Cardiac fibroblast (primary cell): ENCODE measurements at places on chromosomes 3 and 15.

DNA sequence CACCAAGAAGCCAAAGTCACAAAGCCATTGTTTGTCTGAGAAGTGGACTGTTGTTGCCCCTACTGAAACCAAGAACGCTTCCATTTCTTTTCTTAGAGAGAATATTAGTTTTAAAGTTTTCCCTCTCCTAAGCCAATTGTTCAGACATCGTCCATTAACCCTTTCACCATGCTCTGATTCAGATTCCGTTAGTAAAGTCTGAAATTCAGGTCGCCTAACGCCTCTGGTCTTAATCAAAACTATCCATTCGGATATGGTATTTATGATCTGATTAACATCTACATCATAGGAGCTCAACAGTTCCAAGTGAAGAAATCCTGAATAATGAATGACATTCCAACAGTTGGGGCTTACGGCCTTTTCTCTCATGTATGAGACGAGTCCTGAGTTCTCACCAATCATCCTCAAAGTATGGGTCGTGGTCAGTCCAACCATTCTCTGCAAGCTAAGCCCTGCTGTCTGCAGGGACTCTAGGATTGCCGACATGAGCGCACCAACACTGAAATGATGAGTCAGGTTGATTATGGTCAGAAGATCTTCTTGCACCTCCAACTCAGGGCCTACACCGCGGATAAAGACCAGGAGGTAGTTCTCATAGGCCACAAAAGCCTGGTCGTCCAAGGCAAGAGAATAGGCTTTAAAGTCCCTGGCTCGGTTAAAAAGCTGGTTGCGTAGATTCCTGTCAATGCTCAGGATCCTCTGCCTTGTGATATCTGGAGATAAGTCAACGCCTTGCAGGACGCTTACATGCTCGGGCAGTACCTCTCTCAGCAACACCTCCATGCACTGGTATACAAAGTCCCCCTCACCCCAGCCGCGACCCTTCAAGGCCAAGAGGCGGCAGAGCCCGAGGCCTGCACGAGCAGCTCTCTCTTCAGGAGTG, 767 bp downstream of the EPM2AIP1 start:
- DNase-seq = peak; percentile 52

GRCh38 chr3:114498539-114499370, 204.9 kb downstream of the TIGIT start:
- DNase-seq = peak; percentile 76

DNA sequence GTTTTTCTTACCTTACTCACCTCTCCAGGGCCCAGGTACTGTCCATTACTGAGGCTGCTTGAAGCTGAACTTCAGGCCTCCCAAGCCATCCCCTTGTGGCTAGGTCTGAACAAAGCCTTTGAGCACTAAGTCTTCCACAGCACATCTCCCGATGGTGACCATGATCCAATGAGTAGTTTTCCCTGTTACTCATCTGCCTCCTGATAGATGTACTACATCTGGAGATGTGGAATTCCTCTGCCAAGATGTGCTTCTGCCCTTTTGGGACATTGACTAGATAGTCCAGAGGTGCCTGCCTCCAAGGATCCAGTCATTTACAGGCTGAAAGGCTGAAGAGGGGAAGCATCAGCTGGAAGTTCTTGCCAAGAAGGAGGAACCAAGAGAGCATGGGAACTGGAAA, 28.9 kb upstream of the SLC35G2 start:
- DNase-seq = no peak

DNA sequence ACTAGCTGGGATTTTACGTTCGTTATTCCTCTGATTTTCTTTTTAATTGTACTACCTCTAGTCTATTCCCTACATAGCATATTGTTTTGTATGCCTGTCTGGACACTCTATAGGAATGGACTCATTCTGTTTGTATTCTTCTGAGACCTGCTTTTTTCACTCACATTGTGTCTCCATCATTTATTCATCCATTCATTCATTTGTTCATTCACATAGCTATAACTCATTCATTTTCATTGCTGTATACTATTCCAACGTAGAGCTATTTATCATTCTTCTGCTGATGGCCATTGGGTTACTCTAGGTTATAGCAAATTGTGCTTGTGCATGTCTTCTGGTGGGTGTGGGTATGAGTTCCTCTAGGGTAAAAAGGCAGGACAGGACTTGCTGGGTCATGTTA, 74.0 kb upstream of the SLC6A6 start:
- no peak for DNase-seq

GRCh38 chr3:175349168-175349567, 490.0 kb downstream of the NAALADL2 start:
- DNase-seq = no peak

- DNase-seq = no peak
Measured at GRCh38 chr3:198026620-198027019, 66.6 kb downstream of the LMLN start.

- DNase-seq = no peak
Measured at GRCh38 chr3:123292321-123293310, 90.9 kb downstream of the SEC22A start.

DNA sequence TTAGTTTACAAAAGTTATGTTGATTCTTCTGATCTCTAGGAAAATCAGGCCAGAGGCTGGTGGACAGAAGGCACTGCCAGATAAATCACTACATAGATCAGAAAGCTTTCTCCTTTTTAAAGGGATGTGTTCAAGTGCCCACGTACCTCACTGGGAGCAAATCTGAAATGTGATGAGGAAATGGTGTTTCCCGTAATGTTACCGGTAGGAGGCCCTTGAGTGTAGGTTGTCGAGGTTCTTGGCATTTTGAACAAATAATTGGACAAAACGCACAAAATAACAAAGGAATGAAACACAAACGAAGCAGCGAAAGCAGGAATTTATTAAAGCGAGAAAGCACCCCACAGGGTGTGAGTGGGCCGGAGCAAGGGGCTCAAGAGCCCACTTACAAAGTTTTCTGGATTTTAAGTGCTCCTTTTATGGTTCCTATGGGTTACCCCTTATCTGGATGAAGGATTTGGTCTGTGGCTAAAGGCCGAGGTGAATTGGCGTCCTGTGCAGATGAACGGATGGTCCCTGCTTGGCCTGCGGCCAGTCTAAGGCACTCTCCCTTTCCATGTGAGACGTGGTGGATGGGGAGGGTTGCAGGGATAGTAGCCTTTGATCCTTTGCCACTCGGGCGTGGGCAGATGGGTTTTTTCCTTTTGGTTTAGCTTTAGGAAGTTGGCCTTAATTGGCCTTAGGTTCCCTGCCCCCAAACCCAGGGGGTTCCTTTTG, 1.0 kb downstream of the SNX1 start:
- DNase-seq = peak; percentile 49

DNA sequence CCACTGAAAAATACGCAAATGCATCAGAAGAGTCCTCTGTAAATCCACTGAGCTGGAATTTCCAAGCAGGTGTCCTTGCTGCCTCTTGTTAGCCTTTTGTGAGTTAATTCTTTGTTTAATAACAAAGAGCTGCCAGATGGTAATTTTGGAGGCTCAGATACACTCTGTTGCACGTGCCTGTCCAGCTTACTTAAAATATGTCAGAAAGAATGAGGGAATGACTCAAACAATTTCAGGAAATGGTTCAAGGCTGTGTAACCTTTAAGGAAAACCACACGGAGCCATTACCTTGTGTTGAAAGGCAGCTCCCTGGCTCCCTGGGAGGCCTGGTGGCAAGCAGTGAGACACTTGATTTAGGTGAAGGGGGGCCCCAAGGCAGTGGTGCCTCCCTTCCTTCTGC, 302.2 kb upstream of the CTDSPL start:
- peak; percentile 67 for DNase-seq

GRCh38 chr3:115715241-115715745, 92.0 kb downstream of the GAP43 start:
- DNase-seq = no peak

GRCh38 chr3:11381141-11381540, 108.9 kb downstream of the ATG7 start:
- DNase-seq = no peak

GRCh38 chr15:90809536-90809935, 58.9 kb upstream of the FURIN start:
- DNase-seq = no peak

- peak; percentile 39 for DNase-seq
Measured at GRCh38 chr15:85792912-85793590, 1.7 kb downstream of the KLHL25 start.
